Vagina (tissue), 2 donors: ENCODE measurements at places on chromosomes 4 and X. TPM values are rescaled to one million over a fixed set of nuclear protein-coding genes. Genes with fewer than 3 reads are reported as not detected.

- no peak for DNase-seq
Observed at GRCh38 chr4:139814323-139815015, 148.8 kb downstream of the MGST2 start.

DNA sequence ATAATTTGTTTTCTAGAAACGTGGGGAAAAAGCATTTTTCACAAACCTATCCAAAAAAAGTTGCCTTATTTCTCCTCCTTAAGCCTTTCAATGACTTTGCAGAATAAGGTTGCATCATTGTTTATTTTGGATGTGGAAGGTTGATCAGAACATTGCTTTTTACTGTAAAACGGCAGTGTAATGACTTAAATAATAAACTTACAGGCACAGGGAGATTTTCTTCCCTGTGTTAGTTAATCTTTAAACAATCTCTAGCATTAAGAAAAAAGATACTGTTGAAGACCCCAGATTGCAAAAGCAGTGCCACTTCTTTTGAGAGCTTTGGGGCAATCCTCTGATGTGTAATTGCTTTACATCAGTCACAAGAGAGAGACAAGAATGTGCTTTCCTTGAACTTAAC is 153.4 kb downstream of the ARX start:
- no peak for DNase-seq

HERC5 gene
- 5.4 TPM for total RNA-seq

DNA sequence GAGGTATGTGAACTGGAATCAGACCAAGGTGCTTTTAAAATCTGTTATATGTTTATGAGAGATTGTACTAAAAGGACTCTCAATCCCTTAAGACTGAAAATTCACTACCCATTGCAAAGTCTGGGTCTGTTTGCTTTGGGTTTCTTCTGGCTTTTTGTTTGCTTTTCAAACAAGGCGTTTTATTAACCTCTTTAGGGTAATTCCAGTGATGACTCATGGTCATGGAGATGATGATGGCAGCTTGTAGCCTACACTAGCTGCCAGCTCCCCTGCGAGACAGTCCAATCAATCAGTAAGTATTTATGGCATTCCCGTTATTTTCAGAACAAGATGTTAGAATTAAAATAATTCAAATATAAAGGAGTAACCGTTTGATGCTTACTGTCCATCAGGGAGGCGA is 643.8 kb upstream of the FTHL17 start:
- DNase-seq, result no peak

PLK4 gene
- 6.6 TPM for total RNA-seq

DNA sequence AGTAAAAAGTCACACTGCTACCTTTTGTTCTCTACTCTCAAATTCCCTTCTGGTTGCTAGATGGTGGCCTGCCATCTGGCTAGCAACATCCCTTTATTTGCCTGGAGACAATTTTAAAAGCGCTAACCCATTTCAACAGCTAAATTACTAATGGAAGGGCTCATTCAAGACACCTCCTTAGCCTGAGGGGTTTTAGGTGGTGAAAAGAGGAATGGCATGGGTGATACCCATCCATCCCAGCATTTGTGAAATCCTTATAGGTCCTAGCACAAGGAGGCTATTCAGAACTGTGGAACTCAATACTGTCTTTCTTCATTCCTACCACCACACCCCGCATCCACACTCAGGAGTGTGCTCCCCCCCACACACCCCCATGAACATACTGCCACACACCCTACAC is 33.5 kb downstream of the ARHGEF9 start:
- no peak for DNase-seq

DNA sequence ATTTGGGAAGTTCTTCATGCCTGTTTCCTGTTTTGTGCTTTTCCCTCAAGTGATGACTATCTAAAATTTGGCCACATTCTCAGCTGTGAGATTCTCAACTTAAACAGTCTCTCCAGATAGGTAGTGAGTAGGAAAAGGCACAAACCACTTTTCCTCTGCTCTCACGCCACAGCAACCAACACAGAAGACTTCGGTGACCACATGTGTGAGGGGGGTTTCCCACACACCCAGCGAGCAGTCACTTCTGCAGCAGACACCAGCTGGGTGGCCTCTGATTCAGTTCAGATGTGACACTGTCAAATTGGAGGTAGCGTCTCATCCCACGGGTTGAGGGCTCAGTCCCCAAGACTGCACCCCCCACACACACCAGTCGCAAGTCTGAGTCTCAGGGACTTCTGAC is 25.1 kb upstream of the CLDN34 start:
- no peak for DNase-seq

HOPX gene
- 112 TPM for total RNA-seq

PFKFB1 gene
- not detected for total RNA-seq

- no peak for DNase-seq
Observed at GRCh38 chrX:56969559-56969958, 25.8 kb downstream of the SPIN3 start.

- DNase-seq, result no peak
Observed at GRCh38 chr4:94238160-94238559, 30.5 kb downstream of the SMARCAD1 start.

ATP1B4 gene
- 0.74 TPM for total RNA-seq

ETDA gene
- total RNA-seq, result not detected

TLR6 gene
- total RNA-seq, result 8.3 TPM

SULT1B1 gene
- 1.7 TPM for total RNA-seq

UGT8 gene
- 0.25 TPM for total RNA-seq

DNA sequence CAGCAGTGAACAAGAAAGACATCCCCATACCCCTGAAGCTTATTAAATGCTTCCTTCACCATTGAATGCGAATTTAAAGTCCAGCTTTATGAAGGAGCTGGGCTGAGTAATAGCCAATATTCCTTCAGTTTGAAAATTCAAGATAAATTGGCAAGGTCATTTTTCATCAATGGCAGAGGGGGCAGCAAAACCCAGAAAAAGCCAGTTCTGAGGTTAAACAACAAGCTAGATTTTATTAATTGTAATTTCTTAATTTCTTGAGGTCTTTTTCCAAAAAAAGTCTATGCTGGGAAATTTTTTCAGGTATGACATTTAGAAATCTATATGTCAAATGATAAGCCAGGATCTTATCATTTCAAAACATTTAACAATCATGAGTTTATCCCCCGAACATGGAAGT is 808.9 kb downstream of the RPA4 start:
- no peak for DNase-seq

RAB33A gene
- total RNA-seq, result 0.98 TPM

DNA sequence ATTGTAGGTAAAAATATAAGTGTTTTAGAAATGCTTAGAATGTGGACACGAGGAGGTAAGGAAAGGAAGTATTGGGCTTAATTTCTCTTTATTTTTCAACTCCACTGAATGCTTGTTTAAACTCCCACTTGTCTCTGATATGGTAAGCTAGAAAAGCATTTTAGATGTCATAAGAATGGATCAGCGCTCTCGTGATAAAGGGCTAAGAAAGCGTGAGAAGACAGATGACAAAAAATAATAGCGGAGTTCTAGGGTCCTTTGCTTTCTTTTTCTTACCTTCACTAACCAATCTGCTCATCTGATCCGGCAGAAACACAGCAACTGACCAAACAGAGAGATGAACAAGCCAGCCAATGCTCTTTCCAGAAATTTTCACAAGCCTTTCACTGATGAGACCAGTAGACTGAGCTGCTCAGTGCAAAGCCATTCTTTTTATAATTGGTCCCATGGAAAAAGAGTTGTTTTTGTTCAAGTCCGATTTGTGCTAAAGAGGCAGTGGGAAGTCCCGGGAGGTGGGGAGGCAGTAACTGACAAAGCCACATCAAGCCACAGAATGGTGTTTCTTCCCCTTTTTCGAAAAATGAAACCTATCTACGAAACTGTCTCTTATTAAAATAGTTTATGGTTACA is at the start of gene TASL:
TASL (minus strand) TSS at position 405 of the 630 bp plus-strand sequence. CDS start 17,411 bp downstream, outside the sequence.
- DNase-seq, result no peak

STOX2 gene
- 11.5 TPM for total RNA-seq

HTRA3 gene
- total RNA-seq, result 33.1 TPM

XK gene
- total RNA-seq, result 2.0 TPM

- DNase-seq, result no peak
Observed at GRCh38 chr4:186676531-186677161, 47.0 kb downstream of the FAT1 start.

GRCh38 chrX:42460706-42461105 is 317.3 kb downstream of the PPP1R2C start:
- no peak for DNase-seq

GRCh38 chr4:7403001-7403400 is 31.7 kb downstream of the PSAPL1 start:
- no peak for DNase-seq

SMIM10 gene
- total RNA-seq, result 13.8 TPM

- no peak for DNase-seq
Observed at GRCh38 chr4:18463987-18464559, 442.5 kb upstream of the LCORL start.

NEUROG2 gene
- not detected for total RNA-seq

DNA sequence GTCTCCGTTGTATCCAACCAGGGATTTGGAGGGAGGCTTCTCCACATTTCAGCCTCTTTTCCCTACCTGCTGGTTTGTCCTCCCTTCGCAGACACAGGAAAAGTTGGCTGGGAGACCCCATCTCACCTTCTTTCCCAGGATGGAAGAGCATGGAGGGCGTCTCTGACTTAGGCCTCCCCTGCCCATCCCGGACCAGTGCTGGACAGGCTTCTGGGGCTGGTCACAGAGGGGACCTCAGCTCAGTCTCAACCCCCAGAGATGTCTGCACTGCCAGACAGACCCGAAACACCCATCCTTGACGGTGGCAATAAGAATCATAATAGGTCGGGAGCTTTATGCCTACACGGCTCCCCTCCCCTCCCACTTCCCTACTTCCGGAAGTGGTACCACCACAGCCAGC is 1.6 kb downstream of the WFS1 start:
- no peak for DNase-seq

- DNase-seq, result no peak
Observed at GRCh38 chr4:142975618-142976017, 129.5 kb upstream of the INPP4B start.

GRCh38 chrX:40938423-40938822 is 146.8 kb upstream of the USP9X start:
- no peak for DNase-seq

TMEM255A gene
- 10.8 TPM for total RNA-seq

GPR119 gene
- not detected for total RNA-seq

SLC38A5 gene
- total RNA-seq, result 15.5 TPM

- DNase-seq, result no peak
Observed at GRCh38 chr4:53019485-53020382, 157.6 kb downstream of the RASL11B start.

GAGE13 gene
- not detected for total RNA-seq

DNA sequence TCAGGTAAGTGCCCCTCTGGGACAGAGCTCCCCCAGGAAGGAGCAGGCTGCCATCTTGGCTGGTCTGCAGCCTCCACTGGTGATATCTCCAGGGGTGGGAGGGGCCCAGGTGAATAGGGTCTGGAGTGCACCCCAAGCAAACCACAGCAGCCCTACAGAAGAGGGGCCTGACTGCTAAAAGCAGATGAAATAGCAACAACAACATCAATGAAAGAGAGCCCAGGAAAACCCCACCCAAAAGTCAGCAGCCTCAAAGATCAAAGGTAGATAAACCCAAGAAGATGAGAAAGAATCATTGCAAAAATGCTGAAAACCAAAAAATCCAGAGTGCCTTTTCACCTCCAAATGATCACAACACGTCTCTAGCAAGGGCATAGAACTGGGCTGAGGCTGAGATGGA is 92.5 kb upstream of the PAGE3 start:
- DNase-seq, result no peak

DNA sequence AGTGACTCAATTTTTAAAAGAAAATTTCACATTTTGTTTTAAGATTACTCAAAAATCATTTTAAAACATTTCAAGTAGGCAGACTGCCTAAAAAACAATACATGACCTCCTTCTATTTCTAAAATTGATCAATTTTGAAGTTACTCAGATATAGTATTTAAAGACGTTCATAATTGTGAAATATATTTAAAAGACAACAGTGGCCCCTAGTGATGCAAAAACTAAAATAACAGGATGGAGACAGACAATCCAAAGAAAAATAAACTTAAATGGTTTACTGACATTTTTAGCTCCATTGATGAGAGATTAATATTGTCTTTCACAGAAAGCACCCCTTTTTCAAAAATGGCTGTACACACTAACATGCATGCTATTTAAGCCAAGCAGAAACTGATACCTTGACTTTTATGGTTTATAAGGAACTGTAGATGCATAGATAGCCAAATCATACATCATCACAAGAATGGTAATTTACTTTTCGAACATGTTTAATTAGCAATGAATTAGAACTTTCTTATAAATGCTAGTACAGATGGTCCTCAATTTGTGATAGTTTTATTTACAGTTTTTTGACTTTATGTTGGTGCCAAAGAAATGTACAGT is 69.8 kb upstream of the FAT4 start:
- no peak for DNase-seq

DNA sequence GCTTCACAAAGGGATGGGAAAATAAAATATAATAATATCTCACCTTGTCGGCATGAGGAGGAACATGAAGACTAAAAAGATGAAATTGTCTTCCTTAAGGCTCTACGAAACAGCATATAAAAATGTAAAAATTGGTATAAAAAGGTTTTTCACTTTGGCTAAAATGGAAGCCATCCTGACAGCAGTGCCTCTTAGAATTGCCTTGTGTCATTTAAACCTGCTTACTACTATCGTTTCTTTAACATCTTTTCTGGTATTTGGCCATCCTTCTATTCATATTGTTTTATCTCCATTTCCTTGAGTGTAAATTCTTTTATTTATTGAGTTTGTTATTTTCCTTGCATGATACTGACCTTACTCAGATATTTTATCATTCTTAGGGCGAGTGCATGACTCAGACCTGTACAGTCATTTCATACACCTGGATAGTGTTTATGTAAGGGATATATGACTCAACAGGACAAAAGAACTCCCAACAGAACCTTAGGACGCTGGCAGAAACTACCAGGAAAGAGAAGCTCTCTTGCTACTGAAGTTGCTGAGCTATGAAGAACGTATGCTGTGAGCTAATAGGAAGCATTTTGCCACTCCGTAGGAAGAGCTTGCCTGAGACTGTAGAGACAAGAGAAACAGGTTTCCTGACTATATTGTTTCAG is 5.8 kb upstream of the CDKN2AIP start:
- no peak for DNase-seq

DNA sequence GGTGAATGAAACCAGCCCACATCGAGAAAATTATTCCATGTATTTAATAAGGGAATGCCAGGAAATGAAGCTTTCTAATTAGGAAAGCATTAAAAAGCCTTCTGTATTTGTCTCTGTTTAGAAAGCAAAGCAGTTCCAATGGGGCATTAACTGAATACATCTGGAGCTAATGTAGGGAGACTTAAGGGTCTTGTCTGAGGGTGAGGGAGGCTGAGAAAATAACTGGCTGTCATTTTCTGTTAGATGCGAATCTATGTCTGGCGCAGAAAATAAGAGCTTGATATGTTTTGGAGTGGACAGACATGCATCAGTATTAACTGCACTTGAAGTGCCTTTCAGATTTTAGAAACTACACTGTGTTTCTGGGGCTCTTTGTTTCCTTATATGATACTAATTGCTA is 111.3 kb downstream of the KLHL8 start:
- no peak for DNase-seq

VMA21 gene
- 21.6 TPM for total RNA-seq

TMSB15B gene
- 7.9 TPM for total RNA-seq
